ENCODE measurements at places on chromosomes 12 and 14.

- DNase-seq, result no peak
Measured at GRCh38 chr14:24237463-24237955, 4.8 kb downstream of the GMPR2 start.

- DNase-seq, result no peak
Measured at GRCh38 chr14:56057767-56058166, 60.4 kb upstream of the PELI2 start.

DNA sequence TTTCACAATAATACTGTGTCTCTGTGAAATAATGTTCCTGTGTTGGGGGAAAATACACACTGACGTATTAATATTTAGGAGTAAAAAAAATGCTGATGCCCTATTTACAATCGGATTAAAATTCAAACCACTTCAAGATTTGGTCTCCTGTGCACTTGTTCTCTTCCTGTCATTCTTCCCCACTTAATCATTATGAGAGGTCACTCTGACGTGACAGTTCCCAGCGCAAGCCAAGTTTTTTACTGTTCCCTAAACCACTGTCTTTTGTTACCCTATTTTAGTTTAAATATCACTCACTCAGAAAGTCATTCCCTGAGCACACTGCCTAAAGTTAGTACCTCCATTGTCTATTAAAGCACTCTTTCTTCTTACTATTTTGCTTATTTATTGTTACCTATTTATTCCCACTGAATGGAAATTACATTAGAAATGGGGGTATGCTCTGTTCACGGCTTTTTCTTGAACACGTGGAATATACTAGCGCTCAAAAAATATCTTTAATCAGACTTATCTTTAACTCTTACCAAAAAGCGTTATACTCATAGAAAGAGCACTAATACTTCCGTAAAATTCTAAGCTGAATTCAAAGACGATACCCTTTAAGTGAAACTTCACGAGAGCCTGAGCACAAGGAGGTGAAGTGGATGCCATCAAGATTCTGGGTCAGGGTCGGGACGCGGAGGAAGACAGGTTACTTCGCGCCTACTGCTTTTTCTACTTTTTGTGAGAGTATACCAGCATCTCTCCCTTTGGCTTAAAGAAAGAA lies 670 bp upstream of the PSMA3 start:
- DNase-seq, result no peak

GRCh38 chr12:109642506-109643132 lies 69.0 kb downstream of the MVK start:
- DNase-seq, result no peak

- DNase-seq, result no peak
Measured at GRCh38 chr14:56989359-56989758, 179.1 kb upstream of the OTX2 start.

GRCh38 chr12:116591855-116592637 lies 32.9 kb downstream of the MAP1LC3B2 start:
- DNase-seq, result no peak

- no peak for DNase-seq
Measured at GRCh38 chr14:55138091-55138490, 9.0 kb downstream of the LGALS3 start.

GRCh38 chr14:95323917-95324316 lies 4.2 kb upstream of the CLMN start:
- no peak for DNase-seq

DNA sequence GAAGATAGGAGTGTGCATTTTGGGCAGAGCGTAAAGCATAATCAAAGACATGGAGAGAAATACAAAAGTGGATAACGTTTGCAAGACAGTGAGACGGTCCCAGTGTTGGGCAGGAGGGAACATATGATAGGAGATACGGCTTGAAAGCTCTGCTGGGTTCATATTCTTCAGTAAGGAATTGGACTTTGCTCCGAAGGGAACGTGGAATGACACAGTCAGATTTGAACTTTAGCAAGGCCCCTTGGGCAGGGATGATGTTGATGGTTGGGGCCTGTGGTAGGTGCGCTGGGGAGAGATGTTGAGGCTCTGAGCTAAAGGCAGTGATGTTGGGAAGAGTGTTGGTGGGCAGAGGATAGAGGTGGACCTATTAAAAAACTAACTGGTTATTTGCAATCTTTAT lies 143.5 kb upstream of the TBX3 start:
- DNase-seq, result no peak

- DNase-seq, result no peak
Measured at GRCh38 chr12:103833095-103833775, 7.8 kb downstream of the NT5DC3 start.

DNA sequence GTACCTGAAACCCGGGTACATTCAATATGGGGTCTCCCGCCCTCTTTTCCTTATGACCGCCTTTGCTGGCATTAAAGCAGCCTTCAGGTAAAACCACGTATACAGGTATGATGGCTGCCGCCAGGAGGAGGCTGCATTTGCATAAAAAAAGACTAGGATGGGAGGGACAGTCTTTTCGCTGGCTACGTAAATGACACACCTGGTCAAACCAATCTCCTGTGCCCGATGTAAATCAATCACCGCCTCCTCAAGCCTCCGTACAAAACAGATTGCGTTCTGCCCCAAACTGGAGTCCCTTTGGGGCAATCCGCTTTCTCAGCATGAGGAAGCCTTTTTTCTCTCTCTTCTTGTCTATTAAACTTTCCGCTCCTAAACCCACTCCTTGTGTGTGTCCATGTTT lies 8.1 kb upstream of the ALDH1L2 start:
- no peak for DNase-seq

DNA sequence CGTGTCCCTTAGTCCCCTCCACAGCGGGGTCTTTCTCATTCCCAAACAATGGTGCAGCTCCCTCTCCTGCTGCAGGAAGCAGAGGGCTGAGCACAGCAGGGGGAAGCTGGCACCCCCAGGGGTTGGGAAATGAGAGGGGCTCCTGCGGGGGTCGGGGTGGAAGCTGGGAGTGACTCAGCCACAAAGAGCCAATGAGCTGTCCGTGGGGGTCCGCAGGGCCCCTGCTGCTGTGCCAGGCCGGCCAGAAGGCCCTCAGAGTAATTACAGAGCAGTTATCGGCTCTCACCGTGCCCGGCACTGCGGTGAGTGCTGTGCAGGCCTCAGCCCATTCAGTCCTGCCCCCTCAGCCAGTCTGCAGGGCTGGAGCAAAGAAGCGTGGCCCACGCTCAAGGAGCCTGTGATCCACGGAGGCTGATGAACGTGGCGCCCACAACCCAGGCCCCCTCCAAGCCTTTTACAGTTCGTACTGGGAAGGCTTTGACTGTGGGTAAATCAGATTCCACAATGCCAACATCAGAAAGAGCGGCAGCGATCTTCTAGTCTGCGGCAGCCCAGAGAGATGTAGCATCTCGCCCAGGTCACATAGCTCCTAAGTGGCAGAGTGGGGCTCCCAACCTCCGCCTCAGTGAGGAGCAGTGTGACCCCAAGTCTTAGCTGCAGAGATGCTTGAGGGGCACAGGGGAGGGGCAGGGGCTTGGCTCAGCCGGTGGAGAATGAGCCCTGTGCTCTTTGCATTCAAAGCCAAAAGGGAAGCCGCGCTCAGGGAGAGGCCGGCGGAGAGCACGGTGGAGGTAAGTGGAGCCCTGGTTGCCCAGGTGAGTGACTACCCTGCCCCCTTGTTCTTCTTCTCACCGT lies 43.4 kb downstream of the SLC6A12 start:
- no peak for DNase-seq

GRCh38 chr14:103501041-103501870 lies 21.4 kb downstream of the CKB start:
- DNase-seq, result no peak

DNA sequence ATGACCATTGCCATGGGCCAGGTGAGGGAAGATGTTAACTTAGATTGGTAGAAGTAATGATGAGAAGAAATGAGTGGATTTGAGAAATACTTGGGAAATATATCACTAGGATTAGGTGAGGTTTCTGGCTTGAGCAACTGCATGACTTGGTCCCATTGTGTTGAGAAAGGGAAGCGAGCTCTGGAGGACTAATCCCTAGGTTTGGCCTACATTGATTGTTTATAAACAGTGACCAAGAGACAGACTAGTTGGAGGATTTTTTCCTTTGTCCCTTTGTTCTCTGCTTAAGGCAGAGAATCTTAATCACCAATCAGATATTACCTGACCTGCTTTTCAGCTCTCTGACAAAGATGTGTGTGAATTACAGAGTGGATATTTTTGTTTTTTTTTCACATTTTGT lies 100.5 kb downstream of the AEBP2 start:
- no peak for DNase-seq

GRCh38 chr14:27945512-27945911 lies 821.1 kb upstream of the FOXG1 start:
- DNase-seq, result no peak

- DNase-seq, result no peak
Measured at GRCh38 chr12:21697904-21698630, 40.4 kb upstream of the LDHB start.

DNA sequence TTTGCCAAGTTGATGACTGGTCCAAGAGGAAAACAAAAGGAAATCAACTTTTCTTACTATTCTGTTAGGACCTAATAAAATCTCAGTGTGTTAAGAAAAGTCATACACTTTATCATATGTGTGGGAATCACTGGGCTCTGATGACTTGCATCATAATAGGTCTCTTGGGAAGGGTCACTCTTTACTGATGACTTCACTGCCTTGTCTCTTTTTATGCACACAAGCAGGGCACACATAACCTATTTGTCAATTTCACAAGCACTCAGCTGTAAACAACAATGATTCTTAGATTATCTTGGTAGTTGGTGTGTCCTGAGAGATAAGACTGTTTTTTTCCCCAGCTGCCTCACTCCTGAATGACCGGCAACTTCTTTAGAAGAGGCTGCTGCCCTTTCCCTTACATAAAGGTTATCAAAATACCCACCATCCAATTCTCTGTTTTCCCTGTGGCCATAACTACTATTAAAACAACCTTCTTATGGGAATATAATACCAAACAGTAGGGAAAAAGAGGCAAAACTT lies 50.9 kb upstream of the INSM2 start:
- no peak for DNase-seq

DNA sequence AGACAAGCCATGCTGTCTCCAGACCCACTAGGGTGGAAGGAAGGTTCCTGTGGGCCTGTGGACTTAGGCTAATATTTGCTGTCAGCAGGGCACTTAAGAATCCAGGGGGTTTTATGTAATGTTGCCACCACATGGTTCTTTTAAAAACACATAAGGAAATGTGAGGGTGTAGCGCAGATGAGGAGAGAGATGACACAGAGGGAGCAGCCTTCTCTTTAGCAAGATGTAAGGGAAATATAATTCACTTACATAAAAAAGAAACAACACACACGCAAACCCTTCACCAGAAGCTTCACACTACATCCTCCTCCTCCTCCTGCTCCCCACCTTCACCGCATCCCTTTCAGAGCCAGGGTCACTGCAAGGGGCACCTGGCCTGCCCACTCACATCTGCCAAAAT lies 4.9 kb upstream of the PIP4K2C start:
- no peak for DNase-seq

GRCh38 chr12:58095002-58095401 lies 153.6 kb downstream of the ATP23 start:
- no peak for DNase-seq

DNA sequence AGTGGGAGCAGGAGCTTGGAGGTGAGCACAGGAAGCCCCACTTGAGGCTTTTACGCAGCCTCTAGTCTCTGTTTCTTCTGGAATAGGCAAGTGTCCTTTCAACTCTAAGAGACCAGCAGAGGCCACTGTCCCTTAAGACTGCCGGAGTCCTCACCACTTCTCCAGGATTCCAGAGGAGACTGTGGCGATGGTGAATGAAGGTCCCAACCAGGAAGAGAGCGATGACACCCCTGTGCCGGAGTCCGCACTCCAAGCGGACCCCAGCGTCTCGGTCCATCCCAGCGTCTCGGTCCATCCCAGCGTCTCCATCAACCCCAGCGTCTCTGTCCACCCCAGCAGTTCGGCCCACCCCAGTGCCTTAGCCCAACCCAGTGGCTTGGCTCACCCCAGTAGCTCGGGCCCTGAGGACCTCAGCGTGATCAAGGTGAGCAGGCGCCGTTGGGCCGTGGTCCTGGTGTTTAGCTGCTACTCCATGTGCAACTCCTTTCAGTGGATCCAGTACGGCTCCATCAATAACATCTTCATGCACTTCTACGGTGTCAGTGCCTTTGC lies 442 bp downstream of the FLVCR2 start:
- DNase-seq, result no peak

- no peak for DNase-seq
Measured at GRCh38 chr12:22518060-22518719, 26.2 kb downstream of the C2CD5 start.

DNA sequence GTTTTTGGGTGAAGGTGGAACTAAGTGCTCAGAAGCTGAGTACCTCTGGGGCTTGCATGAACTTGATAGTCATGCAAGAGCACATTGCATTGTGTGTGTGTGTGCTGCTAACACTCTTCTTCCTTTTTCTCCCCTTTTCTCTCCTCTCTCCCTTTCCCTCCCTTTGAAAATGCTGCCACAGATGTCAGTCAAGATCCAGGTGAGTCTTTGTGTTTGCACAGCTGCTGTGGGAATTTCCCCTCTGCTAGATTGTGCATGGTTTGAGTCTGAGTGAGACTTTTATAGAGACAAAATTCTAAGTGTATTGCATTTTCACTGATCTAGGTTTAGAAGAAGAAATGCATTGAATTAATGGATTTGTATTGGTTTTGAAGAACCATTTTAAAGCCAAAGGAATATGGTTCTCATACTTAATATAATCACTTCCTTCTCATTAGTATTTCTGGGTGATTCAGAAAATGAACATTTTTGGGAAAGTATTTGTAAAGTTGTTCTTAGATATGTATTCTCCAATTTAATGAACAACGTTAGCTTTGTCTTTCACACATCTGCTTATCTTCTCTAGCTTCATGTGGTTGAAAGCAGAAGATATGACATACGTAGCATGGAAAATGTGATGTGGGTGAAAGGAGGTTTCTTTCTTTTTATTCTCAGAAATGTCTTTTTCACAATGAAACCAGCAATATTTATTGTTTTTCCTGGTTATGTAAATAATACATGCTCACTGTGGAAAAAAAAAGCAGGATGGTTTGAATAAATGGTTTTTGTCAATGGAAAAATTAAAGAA lies 108.5 kb downstream of the NRXN3 start:
- DNase-seq, result no peak

DNA sequence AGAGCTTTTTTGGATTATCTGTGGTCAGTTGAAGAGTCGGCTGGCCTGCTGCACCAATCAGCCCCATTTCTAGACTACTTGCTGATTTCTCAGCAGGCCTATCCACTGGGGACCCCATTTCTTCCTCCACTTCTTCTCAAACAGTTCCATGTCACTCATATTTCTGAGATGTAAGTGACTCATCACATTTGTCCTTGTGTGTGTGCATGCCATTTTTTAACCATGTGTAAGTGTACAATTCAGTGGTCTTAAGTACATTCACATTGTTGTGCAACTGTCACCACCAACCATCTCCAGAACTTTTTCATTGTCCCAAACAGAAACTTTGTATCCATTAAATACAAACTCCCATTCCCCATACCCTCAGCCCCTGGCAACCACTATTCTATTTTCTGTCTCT lies 14.2 kb downstream of the TMEM229B start:
- DNase-seq, result no peak

GRCh38 chr14:78254911-78255461 lies 84.8 kb downstream of the NRXN3 start:
- DNase-seq, result peak; percentile 42

DNA sequence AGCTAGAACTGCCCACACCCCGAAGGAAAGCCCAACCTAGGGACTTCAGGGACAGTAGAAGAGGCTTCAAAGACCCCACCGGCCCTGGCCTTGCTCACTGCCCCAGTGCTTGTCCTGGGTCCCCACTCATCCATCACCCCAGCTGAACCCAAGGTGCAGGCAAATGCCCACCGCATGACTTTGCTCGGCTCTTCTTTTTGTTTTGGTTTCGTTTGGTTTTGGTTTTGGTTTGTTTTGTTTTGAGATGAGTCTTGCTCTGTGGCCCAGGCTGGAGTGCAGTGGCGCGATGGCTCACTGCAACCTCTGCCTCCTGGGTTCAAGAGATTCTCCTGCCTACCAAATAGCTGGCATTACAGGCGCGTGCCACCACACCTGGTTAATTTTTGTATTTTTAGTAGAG lies 9.0 kb downstream of the CCDC85C start:
- DNase-seq, result peak; percentile 40
